ENCODE measurements at places on chromosomes 6 and 20. TPM values are rescaled to one million over a fixed set of nuclear protein-coding genes. Genes with fewer than 3 reads are reported as not detected.
A peak's percentile ranks its signal among the peaks of the same experiment; 100 is the strongest.

- DNase-seq, result peak; percentile 88
- no peak overlapping the region for H3K4me3 ChIP-seq
- no peaks in the 10 kb centered on the region for H3K36me3 ChIP-seq
These were observed 9.9 kb upstream of the RFPL4B start for GRCh38 chr6:112337209-112337638.

DNA sequence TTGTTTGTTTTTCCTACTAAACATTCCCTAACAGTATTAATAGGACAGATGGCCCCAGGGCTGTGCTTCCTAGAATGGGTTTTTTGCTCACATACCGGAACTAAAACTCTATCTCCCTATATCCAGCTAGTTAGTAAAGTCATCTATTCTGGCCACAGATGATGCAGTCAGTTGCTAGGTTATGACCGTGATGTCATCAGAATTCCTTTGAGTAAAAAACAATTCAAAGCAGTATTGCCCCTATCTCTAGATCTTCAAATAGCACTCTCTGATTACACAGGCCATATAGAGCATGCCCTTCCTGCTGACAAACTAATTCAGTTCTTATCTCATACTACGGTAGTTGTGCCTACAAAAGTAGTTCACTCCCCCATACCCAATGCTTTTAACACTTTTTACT, 17.9 kb upstream of the ZNF451 start:
- no peak overlapping the region for H3K4me3 ChIP-seq
- H3K36me3 ChIP-seq, result no peaks in the 10 kb centered on the region
- no peaks in the 10 kb centered on the region for H3K27me3 ChIP-seq
- no peak for DNase-seq

Gene C20orf202
- total RNA-seq, result not detected

DNA sequence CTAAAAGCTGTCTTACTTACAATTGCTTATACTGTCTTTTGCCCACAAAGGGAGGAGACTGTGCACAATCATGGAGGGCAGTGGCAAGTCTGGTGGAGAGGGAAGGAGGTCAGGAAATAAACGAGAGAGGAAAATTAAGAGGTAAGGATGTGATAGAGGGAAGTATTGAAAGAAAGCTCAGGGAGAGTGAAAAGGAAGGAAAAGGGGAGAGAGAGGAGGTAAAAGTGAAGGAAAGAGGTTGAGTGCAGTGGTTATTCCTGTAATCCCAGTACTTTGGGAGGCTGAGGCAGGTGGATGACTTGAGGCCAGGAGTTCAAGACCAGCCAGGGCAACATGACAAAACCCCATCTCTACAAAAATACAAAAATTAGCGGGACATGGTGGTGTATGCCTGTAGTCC, 82.7 kb upstream of the EPB41L1 start:
- peaks cover 53% of the 10 kb centered on the region for H3K27me3 ChIP-seq
- no peaks in the 10 kb centered on the region for H3K36me3 ChIP-seq
- no peak overlapping the region for H3K27ac ChIP-seq
- H3K4me1 ChIP-seq, result peaks cover 11% of the 10 kb centered on the region
- H3K4me3 ChIP-seq, result no peak overlapping the region
- no peak for DNase-seq

DNA sequence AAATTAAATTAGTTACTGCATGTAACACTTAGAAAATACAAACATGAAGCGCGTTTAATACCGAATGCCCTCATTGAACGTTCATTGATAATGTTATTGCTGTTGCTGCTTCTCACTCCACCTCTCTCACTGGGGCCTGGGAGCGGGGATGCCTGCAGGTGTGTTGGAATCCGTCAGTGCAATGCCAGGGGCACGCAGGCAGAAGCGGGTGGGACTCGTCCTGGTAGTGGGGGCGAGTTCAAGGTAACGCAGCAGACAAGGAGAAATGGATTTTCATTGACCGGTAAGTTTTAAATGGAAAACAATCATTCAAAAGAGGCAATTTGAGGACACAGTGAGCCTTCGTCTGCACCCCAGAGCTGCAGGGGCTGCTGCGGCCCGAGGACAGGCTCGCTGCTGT, 71.2 kb upstream of the AFDN start:
- H3K27me3 ChIP-seq, result no peaks in the 10 kb centered on the region
- no peaks in the 10 kb centered on the region for H3K4me1 ChIP-seq
- no peak overlapping the region for H3K27ac ChIP-seq
- no peak overlapping the region for H3K4me3 ChIP-seq

Data from neural progenitor cell (in vitro differentiated cells).